AG08396 (cell line): ENCODE measurements at places on chromosomes 7 and 10.

DNA sequence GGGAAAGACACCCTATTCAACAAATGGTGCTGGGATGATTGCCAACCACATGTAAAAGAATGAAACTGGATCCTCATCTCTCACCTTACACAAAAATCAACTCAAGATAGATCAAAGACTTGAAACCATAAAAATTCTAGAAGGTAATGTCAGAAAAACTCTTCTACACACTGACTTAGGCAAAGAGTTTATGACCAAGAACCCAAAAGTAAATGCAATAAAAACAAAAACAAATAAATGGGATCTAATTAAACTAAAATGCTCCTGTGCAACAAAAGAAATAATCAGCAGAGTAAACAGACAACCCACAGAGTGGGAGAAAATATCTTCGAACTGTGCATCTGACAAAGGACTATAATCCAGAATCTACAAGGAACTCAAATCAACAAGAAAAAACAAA is 504.2 kb upstream of the MBL2 start:
- DNase-seq = no peak

DNA sequence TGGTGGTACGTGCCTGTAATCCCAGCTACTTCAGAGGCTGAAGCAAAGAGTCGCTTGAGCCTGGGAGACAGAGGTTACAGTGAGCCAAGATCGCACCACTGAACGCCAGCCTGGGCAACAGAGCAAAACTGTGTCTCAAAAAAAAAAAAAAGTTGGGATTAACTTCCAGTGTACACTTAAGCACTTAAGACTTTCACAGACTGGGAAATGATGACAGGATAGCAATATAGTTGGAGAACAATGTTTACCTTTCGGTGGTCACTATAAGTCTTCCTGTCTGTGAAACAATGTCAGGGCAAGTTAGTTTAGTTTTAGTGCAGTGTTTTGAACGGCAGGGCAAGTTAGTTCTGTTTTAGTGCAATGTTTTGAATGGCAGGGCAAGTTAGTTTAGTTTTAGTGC is 130.2 kb downstream of the TPST1 start:
- DNase-seq = no peak

GRCh38 chr7:44222074-44222473 is 21.3 kb downstream of the YKT6 start:
- DNase-seq = no peak

- DNase-seq = no peak
These were observed 50.3 kb upstream of the ZEB1 start for GRCh38 chr10:31268444-31269303.

DNA sequence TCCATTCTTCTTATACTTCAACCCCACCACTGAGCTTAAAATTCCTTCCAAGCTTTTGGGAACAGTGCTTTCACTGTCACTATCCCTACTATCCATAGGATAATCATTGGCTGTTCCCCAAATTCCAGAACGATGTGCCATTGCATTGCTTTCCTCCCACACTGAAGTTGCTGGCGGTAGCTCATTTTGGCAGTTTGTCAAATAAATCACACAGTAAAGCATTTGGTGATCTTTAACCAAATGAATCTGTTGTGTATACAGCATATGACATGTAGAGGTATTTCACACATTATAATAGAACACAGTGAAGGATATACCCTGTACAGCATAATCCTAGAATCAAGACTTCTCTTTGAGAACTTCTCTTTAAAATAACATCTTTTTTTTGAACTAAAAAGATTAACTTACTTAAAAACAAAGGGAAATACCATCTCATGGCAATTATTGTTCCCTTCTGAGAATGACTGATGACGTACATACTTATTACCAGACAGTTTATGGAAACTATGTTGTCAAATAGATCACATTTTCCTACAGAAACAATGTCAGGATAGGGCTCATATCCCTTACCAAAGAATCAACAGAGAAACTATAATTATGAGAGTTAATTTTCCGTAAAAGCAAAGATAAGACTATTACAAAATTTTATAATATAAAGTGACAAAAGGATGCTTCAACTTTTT is 93.6 kb downstream of the CTNNA3 start:
- DNase-seq = no peak

DNA sequence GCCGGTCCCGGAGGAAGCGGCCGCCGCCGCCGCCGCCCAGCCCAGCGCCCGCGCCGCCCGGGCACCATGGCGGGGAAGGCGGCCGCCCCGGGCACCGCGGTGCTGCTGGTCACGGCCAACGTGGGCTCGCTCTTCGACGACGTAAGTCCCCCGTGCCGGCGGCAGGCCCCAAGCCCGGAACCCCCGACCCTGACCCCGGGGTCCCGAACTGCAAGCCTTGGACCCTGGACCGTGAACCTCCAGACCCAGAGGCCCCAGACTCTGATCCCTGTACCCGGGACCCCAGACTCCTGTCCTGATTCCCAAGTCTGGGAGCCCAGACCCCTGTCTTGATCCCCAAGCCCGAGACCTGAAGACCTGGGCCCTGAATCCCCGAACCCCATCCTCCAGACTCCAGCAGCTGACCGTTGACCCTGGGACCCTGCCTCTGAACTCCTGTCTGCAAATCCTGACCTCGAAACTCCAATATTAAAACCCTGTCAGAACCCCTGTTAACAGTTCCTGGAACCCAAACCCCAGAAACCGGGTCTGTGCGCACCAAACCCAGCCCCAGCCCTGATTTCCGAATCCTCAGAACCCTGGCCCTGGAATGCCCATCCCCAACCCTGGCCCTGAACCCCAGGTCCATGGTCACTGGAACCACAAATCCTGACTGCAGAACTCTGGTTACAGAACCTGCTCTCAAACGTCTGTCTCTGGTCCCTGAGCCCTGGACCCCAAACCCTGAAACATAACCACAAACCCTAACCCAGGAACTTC is 623 bp downstream of the INPP5A start:
- DNase-seq = no peak

DNA sequence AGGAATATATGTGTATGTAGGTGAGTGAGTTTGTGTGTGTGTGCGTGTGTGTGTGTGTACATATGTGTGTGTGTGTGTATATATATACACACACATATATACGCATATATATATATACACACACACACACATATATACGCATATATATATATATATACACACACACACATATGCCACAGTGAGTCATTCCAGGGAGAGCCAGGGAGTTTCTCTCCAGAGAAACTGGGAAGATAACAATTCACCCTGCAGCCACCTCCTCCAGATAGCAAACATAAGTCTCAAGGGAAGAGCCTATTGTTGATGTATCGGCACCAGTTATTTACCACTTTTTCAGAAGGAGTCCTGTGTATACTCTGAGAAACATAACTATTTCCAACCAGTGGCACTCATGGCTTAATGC is 102.3 kb upstream of the STK17A start:
- no peak for DNase-seq

GRCh38 chr10:88528806-88529570 is 54.1 kb downstream of the RNLS start:
- DNase-seq = no peak

DNA sequence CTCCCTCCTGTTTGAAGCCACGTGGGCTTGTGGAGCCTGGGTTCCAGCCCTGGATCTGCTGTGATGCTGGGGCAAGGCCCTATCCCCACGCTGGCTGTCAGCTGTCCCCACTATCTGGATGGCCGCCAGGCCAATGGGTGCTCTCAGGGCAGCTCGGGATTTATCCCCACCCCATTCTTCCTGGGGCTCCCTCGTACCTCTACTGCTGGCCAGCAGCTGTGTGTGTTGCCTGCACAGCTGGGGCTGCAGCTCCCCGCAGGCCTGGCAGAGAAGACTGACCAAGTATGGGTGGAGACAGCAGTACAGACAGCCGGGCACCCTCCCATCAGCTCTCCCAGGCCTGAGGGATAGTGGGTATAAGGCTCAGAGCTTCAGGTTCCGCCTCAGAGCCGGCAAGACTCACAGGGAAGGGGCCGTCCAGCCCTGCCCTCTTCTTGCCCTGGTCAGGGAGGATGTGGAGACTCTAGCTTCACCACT is 13.6 kb downstream of the CLIP2 start:
- DNase-seq = no peak

DNA sequence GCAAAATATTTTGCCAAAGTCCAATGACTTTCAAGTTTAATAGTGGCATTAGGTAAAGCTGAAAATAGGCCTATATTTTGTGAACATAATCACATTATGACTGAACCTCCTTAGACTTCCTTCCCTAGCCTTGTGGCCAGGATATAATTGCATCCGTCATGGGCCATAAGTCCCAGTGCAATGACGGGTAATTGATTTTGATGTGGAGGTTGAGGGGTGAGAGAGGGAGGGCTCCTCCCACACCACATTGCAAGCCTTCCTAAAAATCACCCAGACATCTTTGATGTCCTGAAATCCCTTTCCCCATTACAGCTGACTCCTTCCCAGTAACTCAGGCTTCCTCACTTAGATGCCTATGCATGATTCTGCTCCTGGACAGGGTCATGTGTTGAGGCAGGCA is 25.6 kb downstream of the TAS2R41 start:
- DNase-seq = no peak
